Left cardiac atrium (tissue), 4 donors: ENCODE measurements at places on chromosomes 5 and 9. TPM values are rescaled to one million over a fixed set of nuclear protein-coding genes. Genes with fewer than 3 reads are reported as not detected.

Gene UNC5A
- 0.50 TPM for total RNA-seq

Gene PCDHB2
- total RNA-seq: 2.9 TPM

DNA sequence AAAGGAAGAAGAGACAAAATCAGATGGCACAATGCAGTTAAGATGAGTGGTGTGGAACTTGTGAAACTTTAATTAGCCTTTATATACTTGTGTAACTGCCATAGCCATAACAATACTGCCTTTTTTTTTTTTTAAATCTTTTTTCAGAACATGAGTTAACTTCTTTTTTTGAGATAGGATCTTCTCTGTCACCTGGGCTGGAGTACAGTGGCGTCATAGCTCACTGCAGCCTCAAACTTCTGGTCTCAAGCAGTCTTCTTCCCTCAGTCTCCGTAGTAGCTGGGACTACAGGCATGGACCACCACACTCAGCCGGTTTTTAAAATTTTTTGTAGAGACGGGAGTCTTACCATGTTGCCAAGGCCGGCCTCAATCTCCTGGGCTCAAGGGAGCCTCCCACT, 37.2 kb downstream of the GPBP1 start:
- no peak for DNase-seq

DNA sequence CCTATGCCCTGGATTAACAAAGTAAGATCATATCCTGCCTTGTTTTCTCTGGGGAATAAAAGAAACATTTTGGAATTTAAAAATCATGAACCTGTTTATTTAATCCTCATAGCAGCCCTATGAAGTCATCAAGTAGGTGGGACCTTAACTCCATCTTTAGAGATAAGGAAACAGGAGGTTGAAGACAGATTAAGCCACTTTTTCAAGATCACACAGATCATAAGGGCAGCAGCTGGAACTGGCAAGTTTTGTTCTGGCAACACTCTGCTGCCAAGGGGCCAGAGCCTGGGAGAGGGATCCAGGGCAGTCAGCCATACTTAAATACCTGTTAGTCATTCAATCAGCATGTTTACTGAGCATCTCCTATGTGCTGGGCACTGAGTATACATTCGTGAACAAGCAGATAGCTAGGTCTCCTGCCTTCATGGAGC, 63.7 kb downstream of the SLC1A1 start:
- peak; percentile 38 for DNase-seq

- no peak for DNase-seq
Measured at GRCh38 chr5:43256261-43256966, 56.8 kb downstream of the HMGCS1 start.
